ENCODE measurements at places on chromosomes 2 and 18. TPM values are rescaled to one million over a fixed set of nuclear protein-coding genes. Genes with fewer than 3 reads are reported as not detected.

AAMP gene
- 144 TPM for polyA plus RNA-seq

PIEZO2 gene
- polyA plus RNA-seq, result 2.0 TPM

LRRC30 gene
- polyA plus RNA-seq, result not detected

- H3K27ac ChIP-seq, result no peak overlapping the region
- no peaks in the 10 kb centered on the region for H3K36me3 ChIP-seq
- H3K27me3 ChIP-seq, result no peaks in the 10 kb centered on the region
- H3K4me3 ChIP-seq, result no peak overlapping the region
- no peak for DNase-seq
These were observed 49.6 kb upstream of the ITSN2 start for GRCh38 chr2:24409700-24410556.

AGPS gene
- polyA plus RNA-seq, result 21.5 TPM

GRCh38 chr2:191443446-191443845, 198.2 kb downstream of the MYO1B start:
- no peaks in the 10 kb centered on the region for H3K27me3 ChIP-seq
- no peaks in the 10 kb centered on the region for H3K4me1 ChIP-seq
- H3K4me3 ChIP-seq, result no peak overlapping the region
- no peak overlapping the region for H3K27ac ChIP-seq
- DNase-seq, result no peak

DNA sequence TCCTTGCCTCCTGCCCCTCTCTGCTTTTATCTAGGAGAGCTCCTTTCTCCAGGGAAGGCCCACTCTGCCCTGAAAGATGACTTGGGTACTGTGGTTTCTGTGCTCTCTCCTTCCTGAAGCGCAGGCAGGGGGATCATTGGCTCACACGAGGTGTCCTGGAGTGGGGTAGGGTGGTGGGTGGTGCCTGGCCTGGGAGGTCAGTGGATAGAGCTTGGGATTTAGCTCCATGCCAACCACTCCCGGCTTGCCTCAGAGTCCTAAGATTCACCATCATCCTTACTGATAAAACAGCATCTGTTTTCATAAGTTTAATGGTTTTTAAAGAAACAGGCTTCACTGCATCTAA, 63.1 kb downstream of the CIB4 start:
- H3K4me3 ChIP-seq, result no peak overlapping the region
- no peaks in the 10 kb centered on the region for H3K4me1 ChIP-seq
- no peaks in the 10 kb centered on the region for H3K36me3 ChIP-seq
- no peak for DNase-seq
- no peaks in the 10 kb centered on the region for H3K27me3 ChIP-seq
- no peak overlapping the region for H3K27ac ChIP-seq

GRCh38 chr2:11305958-11306357, 38.5 kb downstream of the ROCK2 start:
- H3K36me3 ChIP-seq, result no peaks in the 10 kb centered on the region
- no peak overlapping the region for H3K4me3 ChIP-seq
- no peak overlapping the region for H3K27ac ChIP-seq
- no peaks in the 10 kb centered on the region for H3K27me3 ChIP-seq

LRATD1 gene
- 23.3 TPM for polyA plus RNA-seq

ZNF2 gene
- polyA plus RNA-seq, result 3.1 TPM

GRCh38 chr2:62147610-62148301, 48.2 kb upstream of the B3GNT2 start:
- H3K4me3 ChIP-seq, result no peak overlapping the region
- no peak overlapping the region for H3K27ac ChIP-seq
- H3K4me1 ChIP-seq, result no peaks in the 10 kb centered on the region
- no peak for DNase-seq
- H3K36me3 ChIP-seq, result no peaks in the 10 kb centered on the region
- no peaks in the 10 kb centered on the region for H3K27me3 ChIP-seq

ZNF804A gene
- polyA plus RNA-seq, result 0.07 TPM

- no peak overlapping the region for H3K27ac ChIP-seq
- H3K4me1 ChIP-seq, result no peaks in the 10 kb centered on the region
- no peaks in the 10 kb centered on the region for H3K36me3 ChIP-seq
- no peaks in the 10 kb centered on the region for H3K27me3 ChIP-seq
- DNase-seq, result no peak
- H3K4me3 ChIP-seq, result no peak overlapping the region
These were observed 34.7 kb upstream of the MARCHF7 start for GRCh38 chr2:159677654-159678053.

- DNase-seq, result no peak
- H3K4me3 ChIP-seq, result peak overlapping the region; percentile 60
- H3K27me3 ChIP-seq, result no peaks in the 10 kb centered on the region
- H3K4me1 ChIP-seq, result peaks cover 2% of the 10 kb centered on the region
These were observed 810 bp upstream of the RBFA start for GRCh38 chr18:80033181-80034067.

TGFA gene
- polyA plus RNA-seq, result 0.36 TPM

GRCh38 chr2:197675246-197675645, at the start of gene RFTN2:
Gene RFTN2 (minus strand): TSS chr2:197675587. CDS start chr2:197675458, 129 bp downstream.
- H3K4me1 ChIP-seq, result peaks cover 6% of the 10 kb centered on the region
- H3K27ac ChIP-seq, result peak within 1 kb of the TSS; percentile 65
- no peaks in the 10 kb centered on the region for H3K27me3 ChIP-seq
- H3K36me3 ChIP-seq, result no peaks in the 10 kb centered on the region
- H3K4me3 ChIP-seq, result peak within 1 kb of the TSS; percentile 40
- DNase-seq, result no peak

DNAH7 gene
- 0.30 TPM for polyA plus RNA-seq

GRCh38 chr2:222238072-222238471, 60.7 kb downstream of the PAX3 start:
- DNase-seq, result no peak
- H3K36me3 ChIP-seq, result no peaks in the 10 kb centered on the region
- no peaks in the 10 kb centered on the region for H3K27me3 ChIP-seq
- no peak overlapping the region for H3K4me3 ChIP-seq

DNA sequence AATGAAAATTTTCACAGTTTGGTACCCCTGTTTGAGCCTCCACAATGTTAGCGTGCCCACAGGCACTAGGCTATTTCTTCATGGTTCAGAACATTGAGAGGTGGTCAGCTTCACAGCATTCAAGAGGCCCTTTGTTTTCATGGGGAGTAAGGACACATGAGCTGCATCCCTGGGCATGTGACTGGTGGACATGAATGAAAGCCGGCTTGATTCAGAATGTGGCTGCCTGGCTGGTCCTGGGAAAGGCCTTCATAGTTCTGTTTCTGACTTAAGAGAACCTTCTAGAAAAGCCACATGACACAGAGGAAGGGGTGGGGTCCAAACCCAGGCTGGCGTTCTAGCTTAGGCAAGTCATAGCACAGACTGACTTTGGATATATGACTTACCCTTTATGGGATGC, 420.6 kb downstream of the CMPK2 start:
- H3K4me1 ChIP-seq, result no peaks in the 10 kb centered on the region
- no peak overlapping the region for H3K27ac ChIP-seq
- H3K27me3 ChIP-seq, result no peaks in the 10 kb centered on the region
- H3K36me3 ChIP-seq, result no peaks in the 10 kb centered on the region
- no peak for DNase-seq
